Natural killer cell treated with Interleukin-12 subunit alpha and Interleukin-12 subunit beta and Interleukin-15 and Interleukin-18, amount 100 ng/mL, for 72 hours (primary cell): ENCODE measurements at places on chromosomes 12 and 14.

GRCh38 chr12:22979854-22980469, 355.0 kb downstream of the ETNK1 start:
- no peak for DNase-seq

- no peak for DNase-seq
Measured at GRCh38 chr14:21098076-21098891, at the start of gene ZNF219. Gene ZNF219 (minus strand): TSS chr14:21098655. CDS start chr14:21093591, 5,064 bp downstream.

- no peak for DNase-seq
Measured at GRCh38 chr12:92304371-92305055, 158.9 kb upstream of the BTG1 start.

GRCh38 chr12:108799401-108800243, 57.8 kb downstream of the SSH1 start:
- no peak for DNase-seq

DNA sequence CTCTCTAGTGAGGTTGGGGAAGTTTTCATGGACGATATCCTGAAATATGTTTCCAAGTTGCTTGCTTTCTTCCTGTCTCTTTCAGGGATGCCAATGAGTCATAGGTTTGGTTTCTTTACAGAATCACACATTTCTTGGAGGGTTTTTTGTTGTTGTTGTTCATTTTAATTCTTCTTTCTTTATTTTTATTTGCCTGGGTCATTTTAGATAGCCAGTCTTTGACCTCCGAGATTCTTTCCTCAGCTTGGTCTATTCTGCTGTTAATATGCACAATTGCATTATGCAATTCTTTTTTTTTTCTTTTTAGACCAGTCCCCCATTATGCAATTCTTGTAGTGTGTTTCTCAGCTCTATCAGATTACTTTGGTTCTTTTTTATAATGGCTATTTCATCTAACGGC, 338.9 kb downstream of the AEBP2 start:
- DNase-seq: no peak

GRCh38 chr12:77236066-77236465, 170.7 kb upstream of the E2F7 start:
- no peak for DNase-seq

DNA sequence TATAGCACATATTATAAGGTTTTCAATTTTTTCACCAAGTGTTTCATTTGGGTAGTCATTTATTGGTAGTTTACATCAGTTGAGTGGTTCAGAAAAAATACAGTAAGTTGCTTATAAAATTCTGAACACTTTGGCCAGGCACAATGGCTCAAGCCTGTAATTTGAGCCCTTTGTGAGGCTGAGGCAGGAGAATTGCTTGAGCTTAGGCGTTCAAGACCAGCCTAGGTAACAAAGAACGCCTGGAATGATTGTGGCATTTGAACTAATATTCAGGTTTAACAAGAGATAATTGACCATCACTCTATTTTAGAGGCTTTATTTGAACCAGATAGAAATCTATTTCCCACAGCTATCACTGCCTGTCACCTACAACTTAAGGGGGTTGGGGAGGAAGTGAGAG, 22.7 kb downstream of the HIF1A start:
- no peak for DNase-seq

GRCh38 chr14:103031956-103032355, 25.4 kb downstream of the CDC42BPB start:
- no peak for DNase-seq

DNA sequence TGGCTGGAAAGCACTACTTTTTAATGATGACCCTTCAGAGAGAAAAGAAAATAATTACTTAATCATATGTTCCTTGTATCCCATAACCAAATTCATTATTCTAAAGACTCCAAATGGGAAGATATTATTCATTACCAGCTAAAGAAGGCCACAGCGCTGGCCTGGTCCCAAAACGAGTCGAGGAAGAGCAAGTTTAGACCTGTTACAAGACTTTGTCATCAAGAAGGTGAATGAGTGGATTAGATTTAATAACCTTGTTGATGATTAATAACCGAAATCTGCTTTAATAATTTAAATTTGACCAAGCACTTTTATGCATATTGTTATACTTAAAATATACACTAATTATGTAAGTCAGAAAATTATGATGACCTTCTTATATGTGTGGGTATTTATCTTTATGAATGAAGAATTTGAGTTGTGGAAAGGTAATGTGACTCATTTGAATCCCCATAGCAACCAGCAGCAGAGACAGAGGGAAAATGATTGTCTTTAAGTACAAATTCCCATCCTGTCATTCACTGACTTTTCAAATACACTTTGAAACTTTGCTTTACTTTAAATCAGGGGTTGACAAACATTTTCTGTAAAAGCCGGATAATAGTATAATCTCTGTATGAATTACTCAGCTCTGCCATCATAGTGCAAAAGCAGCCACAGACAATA, 200.3 kb upstream of the NPAS3 start:
- no peak for DNase-seq

GRCh38 chr12:113439301-113439597, 17.1 kb downstream of the SDSL start:
- DNase-seq: no peak

- DNase-seq: no peak
Measured at GRCh38 chr12:125151284-125151683, 86.0 kb downstream of the AACS start.

DNA sequence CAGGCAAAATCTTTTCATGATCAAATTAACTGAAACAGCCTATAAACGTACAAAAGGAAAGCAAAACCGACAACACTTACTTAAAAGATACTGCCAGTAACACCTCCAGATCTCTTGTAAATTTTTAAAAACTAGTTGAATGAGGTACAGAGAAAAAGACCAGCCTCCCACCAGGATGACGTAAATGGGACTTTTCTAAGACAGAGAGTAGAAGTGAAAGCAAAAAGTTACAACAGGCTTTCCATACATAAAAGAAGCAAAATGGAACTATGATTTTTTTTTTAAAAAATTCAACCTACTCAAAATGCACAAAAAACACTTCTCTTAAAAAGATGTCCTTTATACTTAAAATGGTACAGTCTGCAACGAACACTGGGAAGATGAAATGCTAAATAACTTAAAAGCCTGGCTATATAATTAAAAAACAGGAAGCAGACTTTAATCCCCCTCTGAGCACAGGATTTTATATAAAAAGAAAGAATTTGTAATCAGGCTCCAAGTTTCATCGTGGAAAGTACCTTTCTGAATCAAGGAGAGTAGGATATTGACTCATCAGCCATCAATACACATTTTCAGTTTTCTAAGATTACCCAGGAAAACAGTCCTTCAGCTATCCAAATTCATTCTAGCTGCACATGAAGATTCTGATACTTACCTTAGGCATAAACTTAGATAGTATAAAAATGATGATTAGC, 14.2 kb upstream of the MYO1A start:
- peak; percentile 66 for DNase-seq

DNA sequence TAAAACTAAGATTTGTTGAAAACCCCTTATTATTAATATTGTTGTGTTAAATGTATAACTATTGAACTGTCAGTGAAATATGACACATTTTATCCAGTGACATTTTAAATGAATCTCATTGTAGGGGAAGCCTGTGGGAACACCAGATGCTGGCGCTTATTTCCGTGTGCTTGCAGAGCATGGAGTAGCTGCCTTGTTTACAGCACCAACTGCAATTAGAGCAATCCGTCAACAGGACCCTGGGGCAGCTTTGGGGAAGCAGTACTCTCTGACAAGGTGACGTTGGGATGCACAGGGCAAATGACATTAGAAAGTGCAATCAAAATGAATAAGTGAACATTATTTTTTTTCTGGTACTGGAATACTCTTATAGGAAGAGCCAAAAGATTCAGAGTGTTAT, 96.8 kb downstream of the ACSS3 start:
- DNase-seq: no peak

- DNase-seq: no peak
Measured at GRCh38 chr12:104975587-104976343, 10.4 kb upstream of the NOPCHAP1 start.

DNA sequence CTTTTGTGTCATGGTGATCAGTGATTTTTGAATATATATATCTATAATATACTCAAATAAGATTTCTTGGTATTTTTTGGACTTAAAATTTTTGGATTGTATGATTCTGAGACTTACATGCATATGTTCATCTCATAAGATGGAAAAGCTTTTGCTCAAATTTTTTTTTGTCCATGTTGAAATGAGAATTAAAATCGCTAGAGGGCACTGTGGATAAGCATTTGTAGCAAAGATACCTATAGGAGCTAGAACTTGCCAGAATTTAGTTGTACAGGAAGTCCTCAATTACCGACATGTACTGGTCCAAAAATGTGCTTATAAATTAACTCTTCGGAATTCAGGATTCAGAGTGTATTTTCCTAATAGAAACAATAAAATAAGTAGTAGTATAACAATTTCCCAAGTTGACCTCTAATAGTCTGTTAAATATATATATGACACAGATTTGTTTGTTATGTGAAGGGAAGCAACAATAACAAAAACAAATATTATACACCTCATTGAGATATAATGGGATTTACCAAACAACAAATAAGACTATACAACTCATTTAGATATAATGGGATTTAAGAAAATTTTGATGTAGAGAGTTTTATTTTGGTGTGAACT, 179.6 kb downstream of the TMEM117 start:
- DNase-seq: no peak

DNA sequence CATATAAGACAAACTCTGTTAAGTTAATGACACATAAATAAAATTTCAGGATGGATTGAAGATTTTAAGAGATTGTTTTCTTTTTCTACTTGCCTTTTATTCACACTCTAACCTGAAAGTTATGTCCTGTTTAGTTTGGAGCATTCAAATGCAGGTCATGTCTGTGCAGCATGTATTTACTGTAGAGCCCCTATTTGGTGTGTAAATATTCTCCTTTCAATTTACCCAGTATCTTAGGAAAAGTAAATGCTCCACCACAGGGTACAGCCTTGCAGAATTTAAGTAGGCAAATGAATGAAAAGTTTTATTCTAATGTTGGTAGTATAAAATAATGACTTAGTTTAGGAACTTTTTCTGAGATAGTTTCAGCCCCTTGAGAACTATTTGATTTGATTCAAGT, 6.2 kb upstream of the DCN start:
- no peak for DNase-seq

- no peak for DNase-seq
Measured at GRCh38 chr14:59320763-59321625, 132.5 kb downstream of the DAAM1 start.

GRCh38 chr12:16833376-16834015, 227.5 kb upstream of the LMO3 start:
- no peak for DNase-seq

GRCh38 chr12:86275356-86275755, 19.2 kb upstream of the MGAT4C start:
- DNase-seq: no peak

DNA sequence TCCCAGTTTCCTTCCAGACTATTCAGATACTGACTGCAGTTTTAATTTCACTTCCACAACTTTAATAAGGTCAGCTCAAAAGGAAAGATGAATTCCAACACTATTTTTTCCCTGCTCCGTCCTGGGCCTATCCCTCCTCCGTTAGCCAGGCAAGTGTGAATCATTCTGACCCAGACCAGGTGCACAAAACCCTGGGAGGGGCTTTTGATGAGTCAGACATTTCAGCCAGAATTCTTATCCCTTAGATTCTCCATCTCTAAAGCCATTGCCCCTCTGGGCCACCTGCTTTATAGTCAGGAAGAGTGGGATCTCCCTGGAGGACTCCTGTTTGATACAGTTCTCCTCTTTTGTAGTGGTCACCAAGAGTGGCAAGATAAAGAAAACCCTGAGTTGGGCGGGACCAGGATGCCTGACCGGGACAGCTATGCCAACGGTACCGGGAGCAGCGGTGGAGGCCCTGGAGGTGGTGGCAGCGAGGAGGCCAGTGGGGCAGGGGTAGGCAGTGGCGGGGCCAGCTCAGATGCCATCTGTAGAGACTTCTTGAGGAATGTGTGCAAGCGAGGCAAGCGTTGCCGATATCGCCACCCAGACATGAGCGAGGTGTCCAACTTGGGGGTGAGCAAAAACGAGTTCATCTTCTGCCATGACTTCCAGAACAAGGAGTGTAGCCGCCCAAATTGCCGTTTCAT, 2.2 kb downstream of the ZC3H10 start:
- DNase-seq: no peak

GRCh38 chr14:59690426-59690825, 113.8 kb upstream of the CCDC175 start:
- no peak for DNase-seq

GRCh38 chr12:97960225-97960624, 497.6 kb downstream of the RMST start:
- DNase-seq: no peak

DNA sequence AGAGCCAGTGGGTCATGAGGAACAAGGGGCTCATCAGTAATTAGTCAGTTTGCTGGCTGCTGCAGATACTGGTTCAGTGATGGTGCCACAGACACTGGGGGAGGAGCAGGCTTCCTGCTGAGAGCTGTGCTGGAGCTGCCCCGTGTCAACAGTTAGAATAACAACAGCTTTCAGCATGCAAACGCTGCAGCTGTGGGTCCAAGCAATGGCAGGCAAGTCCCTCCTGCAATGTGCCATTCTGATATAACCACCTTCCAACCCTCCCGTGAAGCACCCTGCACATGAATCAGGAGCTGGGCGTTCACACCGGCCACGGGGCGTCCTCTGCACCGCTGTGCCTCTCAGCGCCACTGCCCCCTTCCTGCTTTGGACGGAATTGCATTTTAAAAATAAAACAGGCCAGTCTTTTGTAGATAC, 258.4 kb upstream of the SFSWAP start:
- no peak for DNase-seq

GRCh38 chr12:104969343-104969742, 11.3 kb upstream of the SLC41A2 start:
- DNase-seq: no peak

- no peak for DNase-seq
Measured at GRCh38 chr12:114598111-114598510, 85.9 kb downstream of the TBX3 start.

GRCh38 chr12:76503957-76504356, 55.6 kb downstream of the OSBPL8 start:
- no peak for DNase-seq

DNA sequence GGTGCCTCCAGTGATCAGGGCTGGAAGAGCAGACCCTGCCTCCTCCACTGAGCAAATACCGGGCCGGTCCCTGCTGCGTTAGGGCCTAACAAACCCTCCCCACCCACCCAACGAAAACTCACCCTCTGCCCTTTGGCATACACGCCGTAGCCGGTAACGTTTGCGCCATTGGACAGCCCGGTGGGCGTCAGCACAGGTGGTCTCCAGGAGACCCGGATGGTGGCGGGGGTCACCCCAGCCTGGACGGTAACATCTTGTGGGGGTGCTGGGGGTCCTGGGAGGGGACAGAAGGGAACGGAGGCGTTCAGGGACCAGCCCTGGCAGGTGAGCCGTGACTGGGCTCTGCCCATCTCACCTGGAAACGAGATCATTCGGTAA, 100.5 kb downstream of the PIWIL1 start:
- DNase-seq: no peak

GRCh38 chr12:43347026-43347425, 205.0 kb downstream of the ADAMTS20 start:
- DNase-seq: no peak

- no peak for DNase-seq
Measured at GRCh38 chr14:33951183-33951840, 438 bp upstream of the EGLN3 start.

- no peak for DNase-seq
Measured at GRCh38 chr12:75509621-75510020, 1.8 kb downstream of the KRR1 start.
